ENCODE measurements at places on chromosomes 5 and 9. TPM values are rescaled to one million over a fixed set of nuclear protein-coding genes. Genes with fewer than 3 reads are reported as not detected.

STPG3 gene
- total RNA-seq: not detected

SPINK6 gene
- total RNA-seq: 0.49 TPM

GPSM1 gene
- total RNA-seq: 14.0 TPM

PCA3 gene
- not detected for total RNA-seq

MORN5 gene
- total RNA-seq: not detected

TTC33 gene
- total RNA-seq: 16.1 TPM

SKP1 gene
- total RNA-seq: 626 TPM

SLC36A3 gene
- total RNA-seq: not detected

HNRNPH1 gene
- total RNA-seq: 478 TPM

PCDHGB4 gene
- 0.79 TPM for total RNA-seq

DNM1 gene
- 101 TPM for total RNA-seq

LTC4S gene
- total RNA-seq: 0.32 TPM

ENG gene
- total RNA-seq: 0.13 TPM

AK8 gene
- 0.83 TPM for total RNA-seq

OSMR gene
- total RNA-seq: 51.6 TPM

PAEP gene
- 0.41 TPM for total RNA-seq

FCN2 gene
- not detected for total RNA-seq

SLC34A3 gene
- total RNA-seq: 0.11 TPM

IRX4 gene
- 0.25 TPM for total RNA-seq

TYRP1 gene
- not detected for total RNA-seq

PRDM9 gene
- not detected for total RNA-seq

IFNA16 gene
- not detected for total RNA-seq

MELK gene
- 78.4 TPM for total RNA-seq

MCTP1 gene
- total RNA-seq: 8.3 TPM

FST gene
- 2.6 TPM for total RNA-seq

NR4A3 gene
- total RNA-seq: 3.2 TPM

PPIC gene
- total RNA-seq: 16.5 TPM

All from A549 treated with GW870086 at 1 μM for 4 hours (cell line).